ENCODE measurements at places on chromosomes 6 and 20.

- no peak for DNase-seq
These were observed 75.6 kb downstream of the MMS22L start for GRCh38 chr6:97207383-97207782.

DNA sequence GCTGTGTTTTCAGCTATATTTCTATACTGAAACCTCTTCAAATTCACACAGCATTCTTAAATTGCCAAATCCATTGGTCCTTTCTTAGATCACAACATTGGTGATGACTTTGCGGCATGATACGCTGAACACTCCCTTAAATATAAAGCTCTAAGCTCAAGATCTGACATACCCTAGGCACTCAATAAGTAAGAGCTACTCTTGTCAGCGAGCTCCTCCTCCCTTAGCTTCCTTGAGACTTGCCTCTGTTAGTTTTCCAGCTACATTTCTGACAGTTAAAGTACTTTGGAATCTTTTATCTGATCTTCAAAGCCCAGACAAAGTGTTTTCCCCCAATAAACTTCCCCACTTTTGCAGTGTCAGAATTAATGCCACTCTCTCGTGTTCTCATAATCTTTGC, 117.0 kb downstream of the HIVEP2 start:
- no peak for DNase-seq

GRCh38 chr6:85677234-85677956, 34.7 kb upstream of the SYNCRIP start:
- no peak for DNase-seq

DNA sequence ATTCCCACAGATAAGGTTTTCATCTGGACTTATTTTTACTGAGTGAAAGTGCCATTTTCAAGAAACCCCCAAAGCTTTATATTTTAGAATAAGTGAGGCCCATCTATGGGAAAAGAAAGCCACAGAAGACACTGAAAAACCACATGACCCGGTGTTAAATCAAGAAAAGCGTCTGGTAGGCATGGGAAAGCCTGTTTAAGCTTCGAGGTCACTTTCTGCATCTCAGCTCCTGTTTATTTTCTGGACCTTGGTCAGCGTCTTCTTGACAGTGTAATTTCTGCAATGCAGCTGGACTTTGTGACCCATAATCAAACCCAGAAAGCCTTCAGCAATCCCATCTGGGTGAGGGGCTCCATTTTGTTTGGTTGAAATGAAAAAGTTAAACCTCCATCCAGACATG, 59.6 kb upstream of the NEDD9 start:
- DNase-seq: no peak

- no peak for DNase-seq
These were observed 47.8 kb upstream of the TAGAP start for GRCh38 chr6:159092631-159093030.

- no peak for DNase-seq
These were observed 2.7 kb upstream of the MEI4 start for GRCh38 chr6:77650098-77650663.

GRCh38 chr20:4153661-4154238, 138.4 kb upstream of the RNF24 start:
- no peak for DNase-seq

DNA sequence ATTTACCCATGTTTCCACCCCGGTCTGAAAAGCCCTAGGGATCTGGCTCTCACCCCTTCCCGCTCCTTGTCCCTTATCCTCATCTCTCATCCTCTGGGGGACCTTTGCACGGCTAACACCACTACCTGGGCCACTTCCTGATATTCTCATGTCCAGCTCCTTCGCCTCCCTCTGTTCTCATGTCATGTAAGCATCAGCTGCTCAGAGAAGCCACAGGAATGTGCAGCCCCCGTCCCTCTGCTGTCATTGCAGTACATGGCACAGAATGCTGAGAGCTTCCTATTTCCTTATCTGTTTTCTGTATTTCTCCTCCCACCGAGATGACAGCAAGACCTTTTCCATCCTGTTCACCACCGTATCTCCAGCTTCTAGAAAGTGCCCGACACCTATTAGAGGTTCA, 102.4 kb downstream of the MTHFD1L start:
- DNase-seq: no peak

DNA sequence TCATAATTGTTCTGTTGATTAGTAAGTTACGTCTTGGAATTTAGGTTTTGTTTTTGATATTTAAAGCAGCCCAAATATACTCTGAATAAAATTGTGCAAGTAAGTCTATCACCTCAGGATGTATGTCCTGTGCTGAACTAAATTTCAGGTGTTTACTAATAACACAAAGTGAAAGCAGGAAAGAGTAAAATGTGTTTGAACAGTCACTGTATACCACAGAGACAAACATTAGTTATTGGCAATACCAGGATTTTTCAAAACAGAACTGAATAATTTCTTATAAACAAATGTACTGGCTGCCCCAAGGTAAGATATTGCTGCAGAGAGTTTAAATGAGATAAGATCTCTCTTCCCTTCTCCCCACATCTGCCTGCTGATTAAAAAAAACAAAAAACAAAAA, 404.7 kb upstream of the RUNX2 start:
- DNase-seq: no peak

DNA sequence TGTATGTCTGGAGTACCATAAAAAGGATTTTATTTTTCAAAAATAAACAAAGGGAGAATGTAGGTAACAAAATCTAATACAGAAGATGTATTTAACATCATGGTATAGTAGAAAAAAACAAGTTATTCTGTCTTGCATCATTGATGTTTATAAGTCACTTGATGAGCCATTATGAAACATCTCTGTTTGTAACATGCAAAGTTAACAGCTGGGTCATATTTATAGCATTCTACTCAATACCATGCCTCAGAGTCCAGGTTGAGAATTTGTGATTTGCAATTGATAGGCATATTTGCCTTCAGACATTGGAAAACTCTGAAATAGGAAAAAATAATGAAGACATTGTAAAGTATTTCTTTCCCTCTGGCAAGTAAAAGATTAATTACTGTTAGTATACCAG, 52.3 kb upstream of the IL20RA start:
- no peak for DNase-seq
